ENCODE measurements at places on chromosomes 16 and 17.

- H3K27me3 ChIP-seq = no peaks in the 10 kb centered on the region
- H3K27ac ChIP-seq = no peak overlapping the region
- peak; percentile 70 for DNase-seq
- peak overlapping the region; percentile 12 for H3K4me3 ChIP-seq
- peaks cover 8% of the 10 kb centered on the region for H3K36me3 ChIP-seq
Measured at GRCh38 chr17:65530523-65531255, 30.8 kb downstream of the AXIN2 start.

- H3K36me3 ChIP-seq = no peaks in the 10 kb centered on the region
- H3K27ac ChIP-seq = no peak overlapping the region
- DNase-seq = no peak
Measured at GRCh38 chr16:78669994-78670393, 570.5 kb downstream of the WWOX start.

- no peak for DNase-seq
- no peak overlapping the region for H3K27ac ChIP-seq
- no peaks in the 10 kb centered on the region for H3K36me3 ChIP-seq
- H3K27me3 ChIP-seq = no peaks in the 10 kb centered on the region
- H3K4me1 ChIP-seq = no peaks in the 10 kb centered on the region
Measured at GRCh38 chr17:73224237-73224636, 31.4 kb downstream of the COG1 start.

GRCh38 chr17:1743088-1743439, 393 bp downstream of the SERPINF2 start:
- H3K4me1 ChIP-seq = no peaks in the 10 kb centered on the region
- peak overlapping the region; percentile 54 for H3K27ac ChIP-seq
- no peaks in the 10 kb centered on the region for H3K27me3 ChIP-seq

DNA sequence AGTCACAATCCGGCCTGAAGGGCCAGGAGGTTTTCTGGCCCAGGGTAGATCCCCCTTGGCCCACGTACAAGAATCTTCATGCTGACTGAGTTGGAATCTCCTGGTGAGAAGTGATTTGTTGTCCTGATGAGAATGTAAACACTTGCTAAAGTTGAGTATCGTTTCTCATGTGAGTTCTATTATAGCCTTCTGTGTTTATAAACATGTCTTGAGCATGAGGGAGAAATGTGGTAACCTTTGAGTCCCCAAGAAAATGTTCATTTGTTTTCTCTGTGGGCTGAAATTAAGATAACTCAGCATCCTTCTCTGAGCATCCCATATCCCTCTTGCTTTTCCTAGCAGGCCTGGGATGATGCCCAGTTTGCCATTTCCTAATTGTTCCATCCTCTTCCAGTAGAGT, 204.8 kb downstream of the FTO start:
- H3K4me1 ChIP-seq = no peaks in the 10 kb centered on the region
- no peak overlapping the region for H3K27ac ChIP-seq
- no peaks in the 10 kb centered on the region for H3K27me3 ChIP-seq
- H3K4me3 ChIP-seq = no peak overlapping the region

DNA sequence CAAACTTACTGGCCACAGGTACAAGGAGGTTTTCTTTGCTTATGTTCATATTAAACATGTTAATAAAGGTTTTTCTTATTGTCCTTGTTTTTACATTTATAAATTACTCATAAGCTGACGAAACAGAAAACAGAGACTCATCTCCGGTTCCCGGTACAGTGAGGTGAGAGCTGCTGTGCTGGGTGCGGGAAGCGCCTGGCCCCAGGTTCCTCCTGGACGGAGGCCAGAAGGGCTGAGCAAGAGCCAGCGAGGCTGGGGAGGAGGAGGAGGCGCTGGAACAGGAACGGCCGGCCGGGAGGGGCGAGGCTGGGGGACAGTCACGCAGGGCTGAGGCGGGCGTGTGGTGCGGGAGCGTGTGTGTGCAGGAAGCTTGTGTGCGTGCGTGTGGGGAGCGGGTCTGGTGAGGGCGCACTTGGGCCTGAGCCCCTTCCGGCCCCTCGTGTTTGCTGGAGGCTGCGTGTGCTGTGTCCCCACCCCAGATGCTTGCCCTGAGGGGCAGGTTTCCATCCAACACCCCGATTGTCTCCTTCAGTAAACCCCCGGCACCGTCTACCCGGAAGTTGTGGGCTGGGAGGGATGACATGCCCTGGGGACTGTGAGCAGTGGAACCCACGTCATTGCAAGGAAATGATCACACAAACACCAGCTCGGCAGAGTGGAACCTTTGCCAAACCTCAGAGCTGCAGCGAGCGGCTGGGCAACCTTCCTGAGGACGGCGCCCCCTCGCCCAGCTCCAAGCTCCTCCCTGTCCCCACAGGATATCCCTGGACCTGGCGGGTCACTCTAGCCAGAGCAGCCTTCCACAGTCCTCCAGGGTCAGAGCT, 19.5 kb downstream of the CD7 start:
- H3K36me3 ChIP-seq = no peaks in the 10 kb centered on the region
- no peaks in the 10 kb centered on the region for H3K27me3 ChIP-seq
- H3K4me3 ChIP-seq = peak overlapping the region; percentile 30

GRCh38 chr16:59238246-59238645, 504.1 kb upstream of the GOT2 start:
- no peaks in the 10 kb centered on the region for H3K36me3 ChIP-seq
- no peak overlapping the region for H3K4me3 ChIP-seq
- no peak for DNase-seq
- no peak overlapping the region for H3K27ac ChIP-seq
- H3K4me1 ChIP-seq = no peaks in the 10 kb centered on the region
- no peaks in the 10 kb centered on the region for H3K27me3 ChIP-seq

- H3K27ac ChIP-seq = no peak overlapping the region
- no peak overlapping the region for H3K4me3 ChIP-seq
- H3K36me3 ChIP-seq = peaks cover 69% of the 10 kb centered on the region
- H3K27me3 ChIP-seq = no peaks in the 10 kb centered on the region
Measured at GRCh38 chr16:28106467-28107215, 43.1 kb upstream of the GSG1L start.

DNA sequence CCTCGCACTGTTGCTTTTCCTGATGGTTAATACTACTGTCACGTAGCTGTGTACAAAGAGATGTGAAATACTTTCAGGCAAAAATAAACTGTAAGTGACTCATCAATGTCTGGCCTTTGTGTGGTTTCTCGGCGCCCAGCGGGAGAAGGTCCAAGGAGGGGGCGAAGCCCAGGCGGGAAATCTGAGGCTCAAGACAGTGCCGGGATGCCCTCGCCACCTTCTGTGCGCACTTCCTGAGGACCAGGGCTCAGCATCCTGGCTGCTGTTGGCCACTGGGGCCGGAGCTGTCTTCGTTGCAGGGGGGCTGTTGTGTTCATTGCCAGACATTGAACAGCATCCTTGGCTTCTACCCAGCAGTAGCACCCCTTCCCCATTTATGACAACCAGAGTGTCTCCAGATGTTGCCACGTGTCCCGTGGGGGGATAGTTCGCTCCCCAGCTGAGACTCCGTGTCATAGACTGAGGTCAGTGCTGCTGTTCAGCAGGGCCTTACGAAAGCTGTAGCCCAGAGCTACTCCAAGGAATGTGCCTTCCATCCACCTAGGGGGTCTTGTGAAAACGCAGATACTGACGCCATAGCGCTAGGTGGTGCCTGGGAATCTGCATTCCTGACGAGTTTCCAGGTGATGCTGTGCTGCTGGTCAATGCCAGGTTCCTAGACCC, 67.3 kb upstream of the PLCG2 start:
- peaks cover 5% of the 10 kb centered on the region for H3K36me3 ChIP-seq
- H3K27ac ChIP-seq = peak overlapping the region; percentile 37
- H3K27me3 ChIP-seq = no peaks in the 10 kb centered on the region
- H3K4me1 ChIP-seq = no peaks in the 10 kb centered on the region
- no peak overlapping the region for H3K4me3 ChIP-seq

- no peak overlapping the region for H3K4me3 ChIP-seq
- H3K27me3 ChIP-seq = no peaks in the 10 kb centered on the region
- H3K4me1 ChIP-seq = no peaks in the 10 kb centered on the region
- H3K36me3 ChIP-seq = no peaks in the 10 kb centered on the region
- no peak overlapping the region for H3K27ac ChIP-seq
Measured at GRCh38 chr17:81454473-81454872, 58.1 kb downstream of the ACTG1 start.
